T-helper 2 cell (primary cell): ENCODE measurements at places on chromosomes 5 and 9.

GRCh38 chr9:15293804-15294316 is 13.2 kb downstream of the TTC39B start:
- DNase-seq: no peak

GRCh38 chr9:73265876-73266275 is 114.2 kb downstream of the ANXA1 start:
- no peak for DNase-seq

GRCh38 chr9:124381170-124381945 is 33.9 kb downstream of the PSMB7 start:
- DNase-seq: no peak

GRCh38 chr9:93301911-93302541 is 118.1 kb downstream of the WNK2 start:
- no peak for DNase-seq

GRCh38 chr5:82884821-82885471 is 192.2 kb downstream of the TMEM167A start:
- DNase-seq: no peak

DNA sequence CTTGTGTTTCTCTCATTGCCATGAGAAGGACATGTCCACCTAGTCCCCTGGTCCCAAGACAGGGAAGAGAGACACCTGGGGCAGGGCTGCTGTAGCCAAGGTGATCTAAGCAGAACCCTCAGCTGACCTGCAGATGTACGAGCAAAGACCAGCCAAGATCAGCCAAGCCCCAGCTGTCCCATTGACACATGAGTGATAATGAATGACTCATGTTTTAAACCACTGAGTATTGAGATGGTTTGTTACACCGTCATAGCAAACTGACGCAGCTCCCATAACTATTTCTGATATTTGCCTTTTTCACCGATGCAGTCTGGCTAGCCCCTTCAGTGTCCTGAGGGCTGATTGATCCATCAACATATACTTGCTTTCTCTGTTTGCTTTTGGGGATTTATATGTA is 6.7 kb downstream of the OR1K1 start:
- DNase-seq: no peak

DNA sequence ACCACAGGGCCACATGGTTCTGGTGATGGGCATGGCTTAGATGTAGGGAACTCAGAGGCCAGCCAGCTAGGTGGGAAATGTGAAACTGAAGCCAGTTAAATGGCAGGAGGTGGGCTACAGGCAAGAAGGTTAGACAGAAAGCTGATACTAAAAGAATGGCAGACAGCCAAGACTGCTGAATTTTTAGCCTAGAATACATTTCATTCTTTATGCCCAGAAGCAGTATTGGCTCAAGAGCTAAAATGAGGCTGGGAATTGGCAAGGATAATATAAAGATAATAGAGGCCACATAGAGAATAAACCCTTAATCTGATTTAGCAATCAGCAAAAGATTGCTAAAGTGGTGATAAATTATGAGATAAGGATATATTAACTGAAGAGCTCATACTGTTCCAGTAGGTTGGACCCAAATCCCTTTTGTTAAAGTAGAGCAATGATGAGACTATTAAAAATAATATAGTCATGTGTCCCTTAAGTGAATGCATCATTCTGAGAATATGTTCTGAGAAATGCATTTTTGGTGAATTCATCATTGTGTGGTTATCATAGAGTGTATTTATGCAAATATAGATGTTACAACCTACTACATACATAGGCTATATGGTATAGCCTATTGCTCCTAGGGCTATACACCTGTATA is 234.3 kb downstream of the CHSY3 start:
- DNase-seq: no peak

DNA sequence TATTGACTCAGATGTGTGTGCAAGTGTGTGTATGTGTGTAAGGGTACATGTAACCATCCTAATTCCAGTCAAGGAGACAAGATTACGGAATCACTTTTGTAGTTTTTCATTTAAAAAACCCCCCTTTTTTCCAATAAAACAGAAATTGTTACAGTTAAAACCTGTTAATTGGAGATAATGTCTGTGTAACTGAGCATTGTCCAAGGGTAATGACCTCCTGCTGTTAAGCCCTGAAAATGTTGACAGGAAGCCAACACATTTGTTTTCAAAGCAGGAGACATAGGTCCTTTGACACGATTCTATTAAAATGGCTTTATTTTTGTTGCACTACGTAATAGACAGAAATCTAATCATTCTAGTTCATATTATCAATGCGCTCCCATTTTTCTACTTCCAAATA is 457.3 kb upstream of the ARRDC3 start:
- no peak for DNase-seq

- no peak for DNase-seq
Measured at GRCh38 chr5:135503871-135504270, 31.9 kb downstream of the NEUROG1 start.

DNA sequence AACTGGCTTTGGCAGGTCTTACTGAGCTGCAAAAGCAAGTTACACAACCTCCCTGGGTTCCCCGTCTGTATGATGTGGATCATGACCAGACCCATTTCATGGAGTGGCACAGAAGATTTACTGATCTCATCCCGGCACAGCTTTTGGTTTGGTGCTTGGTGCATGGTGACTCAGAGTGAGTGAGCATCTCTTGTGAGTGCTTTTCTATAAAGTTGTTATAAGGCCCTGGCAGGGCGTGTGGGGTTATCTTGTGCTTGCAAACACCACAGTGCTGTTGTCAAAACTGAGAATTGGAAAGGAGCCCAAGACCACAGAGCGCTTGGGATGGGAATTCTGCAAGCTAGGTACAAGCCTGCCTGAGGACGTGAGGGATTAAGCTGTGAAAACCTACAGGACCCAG is 425.2 kb downstream of the GADD45G start:
- DNase-seq: no peak

- no peak for DNase-seq
Measured at GRCh38 chr5:149358868-149359495, 1.1 kb downstream of the PCYOX1L start.

DNA sequence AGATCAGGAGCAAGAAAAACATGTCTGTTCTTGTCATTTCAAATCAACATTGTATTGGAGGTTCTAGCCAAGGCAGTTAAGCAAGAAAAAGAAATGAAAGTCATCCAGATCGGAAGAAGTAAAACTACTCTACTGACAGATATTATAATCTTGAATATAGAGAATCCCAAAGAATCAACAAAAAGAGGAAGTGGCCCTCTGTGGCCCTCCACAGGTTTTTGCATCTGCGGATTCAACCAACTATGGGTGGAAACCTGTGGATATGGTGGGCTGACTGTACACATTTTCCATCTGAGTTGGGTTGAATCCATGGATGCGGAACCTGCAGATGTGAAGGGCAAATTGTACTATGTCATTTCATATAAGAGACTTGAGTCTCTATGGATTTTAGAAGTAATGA is 35.1 kb downstream of the GAS1 start:
- DNase-seq: no peak

GRCh38 chr5:17302106-17302505 is 84.7 kb downstream of the BASP1 start:
- DNase-seq: no peak

GRCh38 chr5:59917121-59917520 is 23.6 kb upstream of the PDE4D start:
- DNase-seq: no peak

DNA sequence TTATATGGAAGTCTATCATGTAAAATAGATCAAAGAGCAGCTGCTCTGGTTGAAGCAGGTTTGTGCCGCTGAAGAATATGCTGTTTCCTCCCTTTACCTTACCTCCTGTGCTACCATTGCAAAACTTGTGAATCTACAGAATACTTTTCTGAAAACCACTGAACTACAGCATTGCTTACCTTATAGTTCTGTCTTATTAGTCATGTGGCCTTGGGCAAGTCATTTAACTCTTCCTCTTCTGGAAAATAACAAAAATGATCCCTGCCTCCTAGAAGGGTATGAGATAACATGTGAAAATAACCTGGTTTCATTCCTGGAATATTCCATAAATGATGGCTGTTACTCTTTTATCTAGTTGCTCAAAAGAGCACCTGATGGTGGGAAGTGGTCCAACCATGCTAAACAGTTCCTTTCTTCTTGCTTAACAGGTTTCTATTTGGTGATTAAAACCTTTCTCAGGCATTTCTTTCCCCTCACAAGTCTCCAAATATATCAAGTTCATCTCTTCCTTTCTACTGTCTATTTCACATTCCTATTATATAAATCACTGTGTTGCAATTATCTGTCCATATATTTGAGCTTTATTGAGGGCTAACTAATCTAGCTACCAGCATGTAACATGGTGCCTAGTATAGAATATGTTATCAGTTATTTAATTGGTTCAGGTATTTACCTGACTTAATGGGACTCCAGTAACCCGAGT is 15.0 kb downstream of the TRIM32 start:
- DNase-seq: no peak

DNA sequence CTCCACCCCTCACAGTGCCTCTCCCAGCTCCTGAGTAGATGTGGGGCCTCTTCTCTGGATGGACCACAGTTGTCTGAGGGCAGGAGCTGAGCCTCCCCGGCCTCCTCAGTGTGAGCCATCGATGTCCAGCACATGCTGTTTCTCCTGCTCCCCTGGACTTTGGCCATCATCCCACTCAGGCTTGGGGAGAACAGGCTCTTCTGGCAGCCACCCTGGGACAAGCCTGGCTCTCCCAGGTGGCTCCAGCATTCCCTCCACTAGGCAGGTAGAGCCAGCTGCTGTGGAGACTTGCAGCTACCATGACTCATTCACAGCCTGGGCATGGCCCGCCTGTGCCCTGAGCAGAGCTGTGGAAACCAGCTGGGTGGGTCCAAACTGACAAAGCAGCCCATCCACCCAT is 77.0 kb downstream of the CSNK1A1 start:
- no peak for DNase-seq

DNA sequence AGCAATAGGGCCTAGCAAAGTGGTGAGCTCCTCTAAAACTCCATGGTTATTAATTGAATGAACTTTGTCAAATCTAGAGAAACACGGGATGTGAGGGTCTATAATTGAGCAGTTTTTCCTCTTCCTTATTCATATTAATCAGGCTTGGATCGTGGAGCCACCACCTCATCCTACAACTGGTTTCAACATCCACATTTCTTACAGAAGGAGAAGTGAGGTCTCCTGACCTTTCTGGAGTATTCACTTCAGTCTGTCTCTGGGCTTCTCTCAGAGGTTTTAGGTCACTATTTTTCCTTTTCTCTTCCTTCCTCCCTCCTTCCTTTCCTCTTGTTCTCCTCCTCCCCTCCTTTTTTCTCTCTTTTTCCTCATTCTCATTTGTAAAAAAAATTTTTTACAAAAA is 177.3 kb upstream of the ACTBL2 start:
- DNase-seq: no peak

DNA sequence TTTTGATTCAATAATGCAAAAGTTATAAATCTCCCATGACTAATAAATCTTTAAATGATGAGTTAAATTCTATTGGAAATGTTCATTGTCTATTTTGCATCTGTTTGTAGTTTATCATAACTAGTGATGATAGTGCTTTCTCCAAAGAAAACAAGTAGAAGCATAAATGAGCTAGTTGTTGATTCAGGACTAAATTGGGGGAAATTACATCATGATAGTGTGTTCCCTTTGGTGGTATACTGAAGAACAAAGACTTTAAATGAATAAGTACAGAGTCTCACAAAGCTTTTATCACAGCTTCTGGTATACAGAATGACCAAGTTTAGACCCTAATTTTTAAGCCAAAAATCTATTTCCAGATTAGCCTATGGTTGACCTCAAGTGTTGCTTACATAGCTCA is 173.8 kb downstream of the MCTP1 start:
- no peak for DNase-seq

DNA sequence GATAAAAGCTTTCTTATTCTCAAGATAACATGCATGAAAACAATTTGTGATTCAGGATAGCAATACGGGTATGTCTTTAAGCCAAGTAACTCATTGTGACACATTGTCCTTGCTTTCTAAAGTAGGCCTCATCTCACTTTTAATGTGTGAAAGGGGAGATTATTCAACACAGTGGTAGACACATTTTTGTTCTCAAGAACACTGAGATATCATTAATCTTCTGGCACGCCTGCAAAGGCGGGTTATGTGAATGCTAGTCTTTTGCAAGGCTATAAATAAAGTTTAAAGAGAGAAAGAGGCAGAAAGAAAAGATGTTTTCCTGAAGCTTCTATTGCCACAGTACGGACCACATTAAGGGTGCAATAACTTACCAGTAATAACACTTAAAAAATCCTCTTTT is 181.8 kb upstream of the MEF2C start:
- DNase-seq: no peak

DNA sequence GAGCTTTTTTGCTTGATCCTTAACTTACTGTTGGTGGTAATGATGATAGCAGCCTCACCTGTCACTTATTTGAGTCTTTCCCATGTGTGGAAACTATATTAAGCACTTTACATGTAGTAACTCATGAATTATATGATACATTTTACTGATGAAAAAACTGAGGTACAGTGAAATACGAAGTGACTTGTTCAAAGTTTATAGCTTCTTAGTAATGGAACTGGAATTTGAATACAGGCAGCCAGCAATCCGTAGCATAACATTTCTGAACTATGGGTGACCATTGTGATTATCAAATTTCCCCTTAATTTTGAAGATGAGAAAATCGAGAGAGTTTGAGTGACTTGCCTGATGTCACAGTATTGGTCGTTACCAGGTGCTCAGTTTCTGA is 17.3 kb downstream of the SCAMP1 start:
- DNase-seq: no peak

DNA sequence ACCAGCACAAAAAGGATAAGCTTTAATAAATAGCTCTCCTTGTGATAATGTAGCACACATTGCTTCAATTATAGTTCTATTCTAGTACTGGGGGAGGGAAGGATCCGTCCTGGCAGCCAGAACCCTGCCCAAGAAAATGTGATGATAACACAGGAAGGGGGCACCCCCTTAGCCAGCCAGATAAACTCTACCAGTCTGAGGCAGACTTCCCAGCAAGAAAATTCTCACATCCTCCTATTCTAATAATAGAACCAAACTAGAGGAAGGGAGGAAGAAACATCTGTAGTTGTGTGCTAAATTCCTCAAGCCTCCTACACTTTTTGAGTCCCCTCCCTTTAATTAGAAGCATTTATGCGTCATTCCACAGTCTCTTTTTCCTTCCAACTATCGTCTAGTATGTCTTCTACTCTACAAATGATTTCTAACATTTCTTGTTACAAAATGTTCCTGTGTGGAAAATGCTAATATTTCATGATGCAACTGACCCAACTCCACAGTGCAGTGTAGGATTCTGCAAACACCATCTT is 261.0 kb downstream of the SEMA5A start:
- DNase-seq: no peak

DNA sequence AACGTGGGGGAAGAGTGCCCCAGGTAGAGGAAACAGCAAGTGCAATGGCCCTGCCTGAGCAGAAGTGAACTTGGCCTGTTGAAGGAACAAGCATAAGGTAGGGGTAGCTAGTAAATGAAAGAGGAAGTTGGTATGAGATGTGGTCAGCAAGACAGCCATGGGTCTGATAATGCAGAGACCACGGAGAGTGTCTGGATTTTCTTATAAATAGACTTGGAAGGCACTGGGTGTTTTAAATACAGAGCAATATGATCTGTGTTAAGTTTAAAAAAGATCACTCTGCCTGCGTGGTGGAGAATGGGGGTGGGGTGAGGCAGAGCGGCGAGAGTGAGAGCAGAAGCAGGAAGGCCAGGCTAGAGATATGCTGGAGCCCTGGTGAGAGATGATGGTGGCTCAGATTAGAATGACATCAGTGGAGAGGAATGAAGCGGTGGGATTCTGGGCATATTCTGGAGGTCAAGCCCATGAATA is 4.2 kb downstream of the ADAM19 start:
- no peak for DNase-seq

GRCh38 chr9:126211441-126212074 is 115.1 kb upstream of the MVB12B start:
- no peak for DNase-seq
